Heart left ventricle (tissue), 16 donors: ENCODE measurements at places on chromosomes 3 and 15. TPM values are rescaled to one million over a fixed set of nuclear protein-coding genes. Genes with fewer than 3 reads are reported as not detected.
A peak's percentile ranks its signal among the peaks of the same experiment; 100 is the strongest.

DNA sequence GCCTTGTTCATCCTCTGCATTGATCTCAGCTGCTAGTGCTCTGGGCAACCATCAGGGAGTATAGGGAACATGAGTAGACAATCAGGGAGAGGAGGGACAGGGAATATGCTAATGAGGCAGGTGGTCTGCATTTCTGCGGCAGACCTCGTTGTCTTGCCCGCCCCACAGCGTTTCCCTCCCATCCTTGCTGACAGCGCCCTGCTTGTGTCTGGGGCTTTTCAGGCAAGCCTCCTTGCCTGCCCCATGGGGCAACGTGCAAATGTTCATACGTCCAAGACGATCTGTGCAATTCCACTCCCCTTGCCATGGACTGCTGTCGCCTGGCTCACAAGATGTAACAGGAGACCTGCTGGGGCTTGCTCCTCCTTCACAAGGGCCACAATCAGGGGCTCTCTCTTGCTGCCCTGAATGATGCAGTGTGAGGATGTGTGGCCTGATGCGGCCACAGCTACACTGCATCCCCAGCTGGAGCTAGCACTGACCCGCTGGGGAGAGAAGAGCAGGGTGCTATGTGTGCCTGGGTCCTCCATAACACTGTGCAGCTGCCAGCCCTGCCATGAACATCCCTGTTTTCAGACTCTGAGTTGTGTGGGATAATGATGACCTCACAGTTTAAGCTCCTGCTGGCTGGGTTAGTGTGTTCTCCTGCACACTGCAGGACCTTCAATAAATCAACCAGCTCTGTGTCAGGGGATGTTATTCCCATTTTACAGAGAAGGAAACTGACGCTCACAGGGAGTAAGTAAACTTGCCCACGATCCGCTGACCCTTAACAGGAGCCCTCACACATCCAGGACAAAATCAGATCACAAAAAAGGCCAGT is 211.3 kb downstream of the KLF13 start:
- no peak for DNase-seq

DNA sequence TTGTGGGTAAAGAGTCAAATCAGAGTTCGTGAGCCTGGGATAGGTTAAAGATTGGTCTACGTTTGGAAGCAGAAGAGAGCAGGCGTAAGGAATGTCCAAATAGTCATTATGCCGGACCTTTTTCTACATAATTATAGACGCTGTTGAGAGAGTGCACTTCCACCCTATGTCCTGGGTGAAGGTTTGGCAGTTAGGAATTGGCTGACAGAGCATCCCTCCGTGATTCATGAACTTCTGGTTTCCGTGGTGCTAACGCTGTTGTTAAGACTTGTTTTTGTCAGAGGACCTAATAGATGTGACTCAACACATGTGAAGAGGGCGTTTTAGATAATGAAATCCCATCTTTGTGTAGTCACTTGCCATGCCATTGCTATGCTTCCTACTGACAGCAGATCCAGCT is 1.1 kb downstream of the EAF1 start:
- DNase-seq, result no peak

DNA sequence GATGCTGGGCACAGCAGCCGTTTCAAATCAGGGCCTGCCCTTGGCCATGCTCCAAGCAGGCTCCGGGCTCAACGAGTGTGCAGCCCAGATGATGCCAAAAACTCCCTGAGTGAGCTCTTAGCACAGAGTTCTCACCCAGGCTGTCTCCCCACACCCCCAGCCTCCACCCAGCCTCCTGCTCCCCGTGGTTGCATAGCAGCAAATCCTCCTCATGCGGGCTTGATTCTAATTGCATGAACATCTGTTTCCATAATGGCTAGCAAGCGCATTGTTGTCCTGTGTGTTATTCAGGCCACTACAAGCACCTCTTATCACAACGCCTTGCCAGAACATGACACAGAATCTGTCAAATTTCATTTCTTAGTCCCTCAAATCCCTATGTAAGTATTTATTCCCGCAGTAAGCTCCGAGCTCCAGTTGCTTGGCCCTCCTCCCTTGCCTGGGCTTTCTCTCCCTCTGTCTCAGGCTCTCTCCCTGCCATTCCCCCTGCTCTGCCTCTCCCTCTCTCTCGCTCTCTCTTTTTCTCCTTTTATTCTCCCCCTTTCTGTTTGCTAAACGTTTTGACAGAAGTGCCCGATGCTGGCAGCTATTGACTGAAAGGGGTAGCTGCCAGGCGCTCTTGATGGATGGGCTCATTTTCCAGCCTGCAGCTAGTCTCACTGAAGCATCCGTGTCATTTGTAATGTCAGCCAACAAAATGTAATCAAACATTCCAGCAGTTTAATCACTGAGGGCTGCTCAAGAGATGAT is 306.5 kb downstream of the IL20RB start:
- DNase-seq, result peak; percentile 58

- DNase-seq, result no peak
Measured at GRCh38 chr3:147412261-147412916, 3.2 kb downstream of the ZIC1 start.

- no peak for DNase-seq
Measured at GRCh38 chr3:186759231-186759930, 24.0 kb upstream of the EIF4A2 start.

The ANKRD34C gene
- 0.24 TPM for total RNA-seq

The CORO2B gene
- 6.6 TPM for total RNA-seq

The ISLR2 gene
- total RNA-seq, result 4.5 TPM

The FAM107A gene
- 42.1 TPM for total RNA-seq
